ENCODE measurements at places on chromosomes 11 and 22. TPM values are rescaled to one million over a fixed set of nuclear protein-coding genes. Genes with fewer than 3 reads are reported as not detected.

CHRM1 gene
- not detected for total RNA-seq

DNA sequence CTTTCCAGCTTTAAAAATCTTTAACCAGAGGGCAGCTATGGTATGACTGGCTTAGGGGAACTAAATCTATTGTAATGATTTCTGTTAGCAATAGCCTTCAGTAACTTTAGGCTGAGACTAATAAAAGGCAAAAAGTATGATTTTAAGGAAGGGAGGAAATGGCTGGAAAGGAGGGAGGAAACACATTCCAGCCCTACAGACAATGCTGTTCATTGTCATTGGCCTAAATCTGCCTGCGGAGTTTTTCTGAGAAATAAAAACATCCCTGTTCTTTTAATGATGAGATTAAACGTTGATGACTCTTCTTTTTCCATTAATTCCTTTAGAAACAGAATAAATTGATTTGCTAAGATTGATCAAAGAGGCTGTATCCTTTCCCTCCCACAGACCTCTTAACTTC is 99.6 kb upstream of the GRAMD1B start:
- peak; percentile 3 for DNase-seq

DNA sequence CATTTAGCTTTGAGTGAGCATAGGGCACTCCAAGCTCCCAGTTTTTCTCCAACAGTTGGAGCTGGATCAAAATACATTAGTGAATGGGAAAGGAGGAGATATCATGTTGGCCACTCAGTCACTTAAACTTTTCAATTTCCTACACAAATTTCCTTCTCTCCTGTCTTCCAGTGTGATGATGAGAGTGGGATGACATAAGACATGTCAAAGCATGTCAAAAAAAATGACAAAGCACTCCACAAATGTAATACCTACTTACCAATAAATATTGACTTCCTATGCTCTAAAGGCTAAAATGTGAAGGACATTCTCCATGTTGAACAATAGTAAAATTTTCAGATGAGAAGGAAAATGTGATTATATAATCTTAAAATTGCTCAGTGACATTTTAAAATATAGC is 1.5 kb upstream of the GRM5 start:
- no peak for DNase-seq

DNA sequence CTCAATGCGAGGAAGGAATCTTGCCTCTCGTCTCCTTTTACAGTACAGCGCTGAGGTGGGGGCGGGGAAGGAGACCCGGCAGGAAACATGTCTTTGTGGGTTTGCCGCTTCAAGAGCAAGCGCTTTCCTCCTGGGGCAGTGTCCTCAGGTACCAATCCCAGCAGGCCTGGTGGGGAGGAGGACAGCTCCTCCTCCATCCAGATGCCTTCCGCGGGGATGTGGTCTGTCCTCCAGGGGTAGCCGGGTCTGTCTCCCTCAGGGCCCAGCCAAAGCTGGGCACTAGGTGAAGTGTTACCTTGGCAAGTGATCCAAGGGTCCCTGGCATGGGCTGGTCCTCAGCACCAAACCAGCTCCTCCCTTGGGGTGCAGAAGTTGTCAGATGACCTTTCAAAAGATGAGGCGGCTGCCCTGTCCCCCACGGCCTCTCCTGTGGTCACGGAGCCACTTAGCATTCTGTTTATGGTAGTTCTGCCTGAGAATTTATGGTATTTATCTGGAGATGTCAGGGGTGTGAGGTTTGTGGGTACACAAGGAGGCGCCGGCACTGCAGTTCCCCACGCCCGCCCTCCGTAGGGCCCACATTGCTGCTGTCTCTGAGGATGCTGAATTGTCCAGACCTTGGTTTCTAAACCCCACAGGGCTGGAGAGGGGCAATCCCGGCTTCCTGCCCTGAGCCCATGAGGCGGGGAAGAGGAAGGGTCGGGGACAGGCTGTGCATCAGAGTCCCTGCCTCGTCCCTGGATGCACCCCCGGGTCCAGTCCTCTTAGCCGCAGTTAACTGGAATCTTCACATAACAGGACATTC is 93.5 kb upstream of the ANO1 start:
- no peak for DNase-seq

- no peak for DNase-seq
These were observed 210.6 kb upstream of the LUZP2 start for GRCh38 chr11:24286238-24286637.

DNA sequence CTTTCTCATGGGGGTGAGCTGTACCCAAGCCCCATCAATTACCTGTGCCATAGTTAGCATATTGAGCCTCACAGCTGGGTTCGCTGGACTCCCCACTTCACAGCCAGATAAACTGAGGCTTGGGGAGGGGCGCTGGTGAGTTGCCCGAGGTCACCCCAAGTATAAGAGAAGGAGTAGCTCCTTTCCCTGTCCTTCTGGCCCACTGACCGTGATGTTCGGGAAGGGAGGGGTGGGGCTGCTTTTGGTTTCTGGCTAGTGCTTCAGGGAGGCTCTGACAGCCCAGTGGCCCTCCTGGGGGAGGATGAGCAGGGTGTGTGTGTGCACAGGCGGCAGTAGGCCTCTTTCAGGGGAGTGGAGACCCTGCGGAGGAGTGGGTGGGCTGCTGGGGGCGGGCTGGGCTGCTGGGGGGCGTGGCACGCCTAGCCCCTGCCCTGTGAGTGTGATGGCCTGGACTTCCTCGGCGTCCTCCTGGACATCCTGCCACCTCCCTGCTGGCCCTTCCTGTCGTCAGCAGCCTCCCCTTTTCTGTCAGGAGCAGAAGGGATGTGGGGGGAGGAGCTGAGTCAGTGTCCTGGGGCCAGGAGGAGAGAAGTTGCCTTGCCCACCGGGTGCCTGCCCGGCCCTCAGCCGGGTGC is 50.3 kb downstream of the TRIOBP start:
- DNase-seq: peak; percentile 66

SHANK2 gene
- 0.37 TPM for total RNA-seq

GRCh38 chr11:125410091-125410490 is 86.0 kb downstream of the FEZ1 start:
- no peak for DNase-seq

DNA sequence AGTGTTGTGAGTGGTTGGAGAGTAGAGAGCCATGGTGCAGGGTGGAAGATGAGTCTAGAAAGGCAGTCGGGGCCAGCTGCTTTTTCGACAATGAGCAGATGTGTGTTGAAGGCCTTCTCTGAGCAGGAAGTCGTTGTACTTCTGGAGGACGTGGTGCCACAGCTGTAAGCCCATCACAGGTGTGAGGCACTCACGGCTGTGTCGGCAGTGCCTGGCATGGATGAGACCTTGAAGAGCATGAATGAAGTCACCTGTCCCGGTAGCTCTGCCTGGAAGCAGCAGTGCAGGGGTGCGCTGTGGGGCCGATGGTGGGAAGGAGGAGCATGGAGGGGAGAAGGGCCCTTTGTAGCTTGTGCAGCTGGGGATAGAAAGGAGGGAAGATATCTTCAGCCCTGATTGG is 165.2 kb downstream of the PKNOX2 start:
- no peak for DNase-seq

DNA sequence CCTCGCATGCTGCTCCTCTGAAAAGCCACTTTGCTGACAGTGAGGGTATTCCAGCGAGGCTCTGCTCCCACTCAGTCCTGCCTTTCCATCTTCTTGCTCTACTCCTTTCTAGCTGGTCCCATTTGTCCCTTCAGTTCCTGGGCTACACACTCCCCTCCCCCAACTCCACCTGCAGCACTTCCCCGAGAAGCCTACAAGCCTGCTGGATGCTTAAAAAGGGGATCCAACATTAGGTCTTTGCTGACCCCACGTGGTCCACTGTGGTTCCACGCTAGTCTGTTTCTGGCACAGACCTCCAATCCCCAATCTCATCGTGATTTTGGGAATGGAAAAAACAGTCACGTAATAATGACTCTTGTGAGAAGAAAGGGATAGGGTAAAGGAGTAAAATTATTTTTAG is 121.6 kb upstream of the SNX19 start:
- DNase-seq: no peak

YPEL4 gene
- 0.05 TPM for total RNA-seq

- no peak for DNase-seq
These were observed 15.7 kb downstream of the PLAAT3 start for GRCh38 chr11:63598556-63598955.

DNA sequence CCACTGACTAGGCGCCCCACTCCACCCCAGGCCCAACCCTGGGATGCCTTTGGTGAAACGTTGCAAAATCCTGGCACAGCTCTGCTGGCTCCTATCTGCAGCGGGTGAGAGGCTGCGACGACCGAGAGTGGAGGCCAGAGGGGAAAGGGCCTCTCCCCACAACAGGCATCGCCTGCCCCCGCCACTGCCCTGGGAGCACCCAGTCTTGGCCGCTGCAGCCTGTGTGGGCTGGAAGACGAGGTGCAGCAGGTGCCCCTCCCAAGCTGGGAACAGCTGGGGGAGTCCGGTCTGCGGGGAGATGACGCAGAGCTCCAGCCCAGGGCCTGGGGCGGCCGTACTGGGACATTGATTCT is 4.2 kb upstream of the PIM3 start:
- no peak for DNase-seq
